NCI-H524 treated with DMSO at 0.1 percent for 48 hours (cell line): ENCODE measurements at places on chromosomes 4 and X.

DNA sequence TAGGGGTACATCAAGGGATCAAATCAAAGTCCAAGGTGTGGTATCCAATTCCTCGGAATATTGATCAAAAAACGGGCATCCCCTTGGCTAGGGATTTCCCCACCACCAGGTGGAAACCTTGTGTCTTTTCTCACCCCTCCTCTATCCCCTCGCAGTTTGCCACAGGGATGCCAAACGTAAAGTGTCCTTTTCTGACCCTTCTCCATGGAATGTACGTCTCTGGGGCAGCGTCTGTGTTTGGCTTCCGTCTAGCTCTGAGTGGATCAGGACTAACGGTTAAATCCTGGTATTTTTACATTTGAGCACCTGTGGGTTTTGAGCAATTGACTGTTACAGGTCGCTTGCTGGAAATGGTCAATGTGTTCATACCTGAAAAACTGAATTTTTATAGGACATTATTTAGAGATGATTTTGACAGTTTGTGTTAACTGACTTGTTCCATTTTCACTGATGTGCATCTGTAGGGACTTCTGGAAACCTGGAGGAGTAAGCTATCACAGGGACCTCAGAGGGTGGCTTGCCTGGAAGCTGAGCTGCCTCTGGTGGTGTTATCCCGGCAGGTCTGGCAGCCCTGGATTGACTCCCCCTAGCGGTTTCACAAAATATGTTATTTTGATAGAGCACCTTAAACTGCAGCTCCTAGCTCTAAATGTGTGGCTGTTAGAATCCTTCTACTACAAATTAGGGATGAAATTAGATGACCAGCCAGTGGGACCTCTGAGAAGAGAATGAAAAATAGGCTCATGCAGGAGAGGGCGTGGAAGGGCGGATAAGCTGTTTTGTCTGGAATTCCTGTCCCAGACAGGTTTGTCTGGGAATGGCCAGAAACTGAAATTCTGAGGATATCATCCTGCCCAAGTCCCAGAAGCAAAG, 8.8 kb upstream of the MGST2 start:
- no peak for DNase-seq

DNA sequence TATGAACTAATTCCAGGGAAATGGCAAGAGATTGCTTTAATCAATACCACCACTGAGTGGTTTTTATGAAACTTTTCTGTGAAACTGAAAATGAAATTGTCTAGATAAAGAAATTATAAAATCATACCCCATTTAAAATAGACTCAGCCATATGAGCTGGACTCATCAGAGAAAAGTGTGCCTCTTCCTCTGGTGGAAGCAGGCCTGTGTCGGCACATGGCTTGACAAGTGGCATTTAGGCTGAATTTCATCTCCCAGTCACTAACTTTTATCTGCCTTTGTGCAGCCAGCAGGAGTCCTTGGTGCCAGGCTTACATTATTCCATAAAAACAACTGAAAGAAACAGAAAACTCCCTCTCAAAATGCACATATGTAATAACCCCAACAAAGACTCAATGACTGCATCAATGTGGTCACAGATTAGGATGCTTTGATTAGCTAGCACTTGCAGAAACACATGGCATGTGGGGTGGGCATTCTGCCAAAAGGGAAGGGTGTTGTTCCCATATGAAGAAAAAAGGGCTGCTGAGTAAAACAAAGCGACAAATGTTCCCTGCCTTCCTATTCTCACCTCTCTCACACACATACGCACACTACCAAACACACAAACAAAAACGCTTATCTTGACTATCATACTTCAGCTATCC, 232.3 kb downstream of the PABPC4L start:
- DNase-seq: peak; percentile 10

DNA sequence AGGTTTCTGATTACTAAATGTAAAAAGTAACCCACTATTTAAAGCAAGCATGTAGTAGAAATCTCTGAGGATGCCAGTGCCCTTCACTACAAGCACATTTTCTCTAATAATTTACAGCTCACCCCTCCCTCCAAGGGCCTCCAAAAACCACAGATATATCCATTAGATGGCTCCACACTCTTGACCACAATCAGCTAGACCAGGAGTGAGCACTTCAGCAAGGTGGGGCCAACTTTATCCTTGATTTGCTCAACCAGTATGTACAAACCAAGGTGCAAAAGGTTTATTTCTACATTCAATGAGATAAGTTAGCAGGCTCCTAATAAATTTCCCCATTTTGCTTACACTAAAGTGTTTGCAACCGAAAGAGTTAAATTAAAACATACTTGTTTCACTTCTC, 35.8 kb downstream of the RFC1 start:
- DNase-seq: no peak

GRCh38 chr4:14130551-14130950, 503.0 kb upstream of the BOD1L1 start:
- no peak for DNase-seq

- no peak for DNase-seq
Observed at GRCh38 chr4:73735231-73735630, 5.1 kb upstream of the CXCL8 start.

- no peak for DNase-seq
Observed at GRCh38 chrX:6748595-6748994, 213.7 kb upstream of the VCX3A start.

DNA sequence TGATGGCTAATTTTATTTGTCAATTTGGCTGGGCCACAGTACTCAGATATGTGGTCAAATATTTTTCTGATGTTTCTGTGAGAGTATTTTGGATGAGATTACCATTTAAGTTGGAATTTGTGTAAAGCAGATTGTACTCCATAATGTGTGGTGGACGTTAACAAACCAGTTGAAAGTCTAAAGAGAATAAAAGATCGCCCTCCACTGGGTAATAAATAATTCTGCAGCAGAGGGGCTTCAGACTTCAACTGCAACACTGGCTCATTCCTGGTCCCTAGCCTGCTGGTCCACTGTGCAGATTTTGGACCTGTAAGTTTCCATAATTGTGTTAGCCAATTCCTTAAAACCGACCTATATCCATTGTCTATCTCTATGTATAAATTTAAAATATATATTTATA, 540.3 kb downstream of the PCDH18 start:
- no peak for DNase-seq

- peak; percentile 87 for DNase-seq
Observed at GRCh38 chrX:15468036-15468435, 25.1 kb downstream of the PIR start.

DNA sequence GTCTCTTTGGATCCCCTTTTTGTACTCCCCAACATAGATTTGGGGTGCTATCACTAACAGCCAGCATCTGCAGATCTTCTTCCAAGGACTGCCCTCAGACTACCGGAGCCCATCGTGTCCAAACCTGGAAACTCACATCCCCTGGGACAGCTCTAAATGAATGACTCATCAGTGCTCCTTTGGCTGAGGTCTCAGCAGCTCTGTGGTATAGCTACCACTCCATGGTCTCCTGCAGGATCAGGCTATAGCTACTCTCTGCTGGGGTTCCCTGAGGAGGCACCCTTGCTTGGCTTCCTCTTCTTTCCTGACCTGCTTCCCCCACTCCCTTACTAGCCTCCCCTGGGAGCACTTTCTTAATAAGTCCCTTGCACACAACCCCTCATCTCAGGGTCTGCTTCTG, 97.5 kb upstream of the PRPS2 start:
- no peak for DNase-seq

GRCh38 chrX:119455264-119455663, 13.0 kb upstream of the SLC25A5 start:
- DNase-seq: no peak

DNA sequence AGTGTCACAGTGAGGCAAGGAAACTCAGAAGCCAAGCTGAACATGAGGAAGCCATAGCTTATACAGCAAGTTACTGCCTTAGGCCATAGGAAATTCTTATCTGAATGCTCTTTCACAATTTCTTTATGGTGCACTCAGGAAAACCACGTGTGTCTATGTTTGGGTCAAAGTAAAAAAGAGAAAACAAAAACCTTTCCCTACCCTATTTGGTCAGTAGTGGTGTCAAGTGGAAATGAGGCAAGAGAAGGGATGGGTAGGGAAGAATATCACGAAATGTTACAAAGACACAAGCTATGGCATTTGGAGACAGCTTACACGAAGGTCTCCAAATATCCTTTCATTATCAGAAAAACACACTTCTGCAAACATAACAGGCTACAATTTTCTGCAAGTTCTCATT, 83.4 kb upstream of the INPP4B start:
- no peak for DNase-seq

GRCh38 chr4:24067367-24068193, 177.7 kb upstream of the PPARGC1A start:
- peak; percentile 98 for DNase-seq

DNA sequence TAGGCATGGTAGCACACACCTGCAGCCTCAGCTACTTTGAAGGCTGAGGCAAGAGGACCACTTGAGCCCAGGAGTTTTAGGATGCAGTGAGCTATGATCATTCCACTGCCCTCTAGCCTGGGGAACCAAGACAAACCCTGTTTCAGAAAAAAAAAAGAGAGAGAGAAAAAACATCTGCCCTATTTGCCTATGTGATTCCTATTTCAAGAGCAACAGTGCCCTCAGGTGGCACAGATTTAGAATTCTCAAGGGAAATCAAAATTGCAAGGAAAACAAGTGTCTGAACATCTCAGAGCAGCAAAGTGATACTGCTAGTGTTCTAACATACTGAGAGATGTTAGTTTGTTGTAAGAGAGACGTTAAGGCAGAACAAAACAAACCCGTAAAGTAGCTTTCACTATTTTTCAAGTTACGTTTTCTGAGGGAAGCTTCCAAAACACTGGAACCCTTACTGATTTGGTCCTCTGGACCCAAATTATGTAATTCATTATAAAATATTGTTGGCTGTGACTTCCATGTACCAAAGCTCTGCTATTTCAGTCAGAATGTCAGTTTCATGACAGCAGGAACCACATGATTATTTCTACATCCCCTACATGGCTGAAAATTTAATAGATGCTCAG, 7.9 kb downstream of the BDH2 start:
- no peak for DNase-seq

DNA sequence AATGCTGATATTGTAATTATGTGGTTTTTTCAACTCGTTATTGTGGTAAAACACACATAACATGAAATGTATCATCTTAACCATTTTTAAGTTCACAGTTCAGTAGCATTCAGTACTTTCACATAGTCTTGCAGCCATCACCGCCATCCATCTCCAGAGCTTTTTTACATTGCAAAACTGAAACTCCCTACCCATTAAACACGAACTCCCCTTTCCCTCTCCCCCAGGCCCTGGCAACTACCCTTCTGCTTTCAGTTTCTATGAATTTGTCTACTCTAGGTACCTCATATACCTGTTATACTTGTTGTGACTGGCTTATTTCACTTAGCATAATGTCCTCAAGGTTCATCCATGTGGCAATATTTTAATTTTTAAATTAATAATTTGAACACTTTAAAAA, 380.6 kb downstream of the MAPK10 start:
- no peak for DNase-seq

- DNase-seq: no peak
Observed at GRCh38 chr4:141340458-141340857, 119.8 kb downstream of the ZNF330 start.

GRCh38 chr4:46967631-46968030, 25.8 kb downstream of the GABRA4 start:
- DNase-seq: no peak

GRCh38 chr4:154616731-154617130, 4.3 kb upstream of the FGG start:
- DNase-seq: no peak

GRCh38 chr4:73064536-73064935, 5.0 kb downstream of the COX18 start:
- DNase-seq: no peak

GRCh38 chrX:79524642-79525041, 157.5 kb upstream of the ITM2A start:
- DNase-seq: no peak

GRCh38 chr4:126448086-126448845, 1133.5 kb downstream of the FAT4 start:
- no peak for DNase-seq

GRCh38 chr4:48109413-48110263, 24.4 kb downstream of the TXK start:
- DNase-seq: peak; percentile 4
